ENCODE measurements at places on chromosomes 7 and 10.

DNA sequence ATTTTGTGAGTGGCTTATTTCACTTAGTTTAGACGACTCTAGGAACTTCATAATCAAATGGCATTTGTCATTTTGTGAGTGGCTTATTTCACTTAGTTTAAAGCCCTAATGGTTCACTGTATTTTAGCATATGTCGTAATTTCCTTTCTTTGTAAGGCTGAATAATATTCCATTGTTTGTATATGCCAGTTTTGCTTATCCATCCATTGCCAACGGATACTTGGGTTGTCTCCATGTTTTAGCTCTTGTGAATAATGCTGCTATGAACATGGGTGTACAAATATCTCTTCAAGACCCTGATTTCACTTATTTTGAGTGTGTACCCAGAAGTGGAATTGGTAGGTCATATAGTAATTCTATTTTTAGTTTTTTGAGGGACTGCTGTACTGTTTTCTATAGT lies 31.8 kb downstream of the DOCK1 start:
- DNase-seq, result no peak

- no peak for DNase-seq
Observed at GRCh38 chr7:143492799-143493739, 15.4 kb downstream of the TAS2R41 start.

- DNase-seq, result no peak
Observed at GRCh38 chr10:14405076-14406065, 74.6 kb upstream of the FRMD4A start.

DNA sequence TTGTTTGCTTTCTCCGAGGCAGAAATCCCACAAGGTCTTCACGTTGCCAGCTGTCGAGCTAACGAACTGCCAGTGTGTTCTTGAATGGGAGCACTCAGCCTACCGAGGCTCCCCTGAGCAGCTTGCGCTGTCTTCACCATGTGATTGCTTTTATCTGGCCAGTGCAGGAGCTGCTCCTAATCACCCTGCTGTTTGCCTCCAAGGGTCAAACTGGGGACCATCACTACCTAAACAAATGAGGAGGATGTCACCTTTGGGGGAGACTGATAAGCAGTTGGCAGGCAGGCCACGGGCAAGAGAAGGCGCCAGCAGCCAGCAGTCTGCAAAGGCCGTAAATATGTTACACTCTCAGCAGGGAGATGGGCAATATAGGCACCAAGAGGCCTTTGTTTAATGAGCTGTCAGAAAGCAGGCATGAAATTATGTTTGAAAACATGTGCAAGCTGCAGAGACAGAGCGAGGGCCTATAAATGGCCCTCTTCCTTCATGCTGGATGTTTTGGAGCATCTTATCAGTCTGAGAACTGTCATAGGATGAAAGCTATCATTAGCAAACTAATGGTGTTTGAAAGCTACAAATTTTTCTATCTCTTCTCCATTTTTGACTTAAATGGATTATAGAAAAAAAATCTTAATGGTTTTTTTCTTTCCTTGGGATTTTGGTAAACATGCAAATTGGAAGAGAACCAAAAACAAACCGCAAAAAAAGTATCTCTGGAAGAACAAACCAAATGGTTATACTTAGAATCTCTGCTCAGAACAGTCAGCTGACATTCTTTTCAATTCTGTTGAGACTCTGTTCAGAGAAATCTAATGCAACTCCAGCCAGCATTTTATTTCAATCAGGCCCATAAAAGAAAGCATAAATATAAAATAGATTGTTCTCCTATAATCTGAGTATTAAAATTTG lies 267.3 kb upstream of the NPVF start:
- DNase-seq, result no peak

- no peak for DNase-seq
Observed at GRCh38 chr10:17038627-17039026, 91.0 kb downstream of the CUBN start.

DNA sequence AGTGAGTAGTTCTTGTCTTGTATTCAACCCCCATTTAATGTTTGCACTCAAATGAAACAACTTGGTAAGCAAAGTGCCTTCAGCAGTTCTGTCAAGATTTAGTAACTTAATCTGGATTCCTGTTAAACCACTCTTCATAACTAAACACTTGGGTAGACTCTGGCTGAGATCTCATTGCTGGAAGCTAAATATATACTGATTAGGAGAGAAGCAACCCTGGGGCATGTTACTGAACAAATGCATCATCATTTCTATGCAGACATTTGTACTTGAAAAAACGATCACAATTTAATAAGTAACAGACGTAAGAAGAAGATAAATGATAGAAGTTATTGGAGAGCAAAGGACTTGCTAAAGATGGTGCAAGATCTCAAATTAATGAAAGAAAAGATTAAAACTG lies 308.4 kb upstream of the POM121L12 start:
- no peak for DNase-seq

DNA sequence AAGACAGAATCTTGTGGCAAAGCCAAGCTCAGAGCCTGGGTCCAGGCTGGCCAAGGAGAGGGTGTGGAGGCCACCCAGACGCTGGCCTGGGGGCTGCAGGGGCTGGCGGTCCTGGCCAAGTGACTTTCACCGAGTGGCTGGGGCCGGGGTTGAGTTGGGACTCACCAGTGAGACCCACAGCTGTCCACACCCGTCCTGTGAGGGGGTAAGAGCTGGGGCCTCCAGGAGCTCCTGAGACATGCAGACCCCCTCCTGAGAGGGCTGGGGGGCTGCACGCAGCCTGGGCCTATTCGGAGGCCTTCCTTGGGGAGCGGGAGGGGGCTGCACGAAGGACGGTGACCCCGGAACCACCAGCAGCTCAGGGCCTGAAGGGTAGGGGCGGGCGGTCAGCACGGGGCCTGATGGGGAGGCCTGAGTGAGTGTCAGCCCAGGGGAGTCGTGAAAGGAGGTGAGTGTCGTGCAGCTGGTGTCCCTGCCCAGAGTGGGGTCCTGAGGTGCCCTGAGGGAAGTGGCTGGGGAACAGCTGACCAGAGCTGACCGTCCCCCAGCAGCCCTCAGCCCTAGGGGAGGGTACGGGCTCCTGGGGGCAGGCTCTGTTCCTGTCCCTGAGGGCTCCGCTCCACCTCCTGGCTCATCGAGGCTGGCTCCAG lies 100.9 kb downstream of the FOXL3 start:
- DNase-seq, result no peak

DNA sequence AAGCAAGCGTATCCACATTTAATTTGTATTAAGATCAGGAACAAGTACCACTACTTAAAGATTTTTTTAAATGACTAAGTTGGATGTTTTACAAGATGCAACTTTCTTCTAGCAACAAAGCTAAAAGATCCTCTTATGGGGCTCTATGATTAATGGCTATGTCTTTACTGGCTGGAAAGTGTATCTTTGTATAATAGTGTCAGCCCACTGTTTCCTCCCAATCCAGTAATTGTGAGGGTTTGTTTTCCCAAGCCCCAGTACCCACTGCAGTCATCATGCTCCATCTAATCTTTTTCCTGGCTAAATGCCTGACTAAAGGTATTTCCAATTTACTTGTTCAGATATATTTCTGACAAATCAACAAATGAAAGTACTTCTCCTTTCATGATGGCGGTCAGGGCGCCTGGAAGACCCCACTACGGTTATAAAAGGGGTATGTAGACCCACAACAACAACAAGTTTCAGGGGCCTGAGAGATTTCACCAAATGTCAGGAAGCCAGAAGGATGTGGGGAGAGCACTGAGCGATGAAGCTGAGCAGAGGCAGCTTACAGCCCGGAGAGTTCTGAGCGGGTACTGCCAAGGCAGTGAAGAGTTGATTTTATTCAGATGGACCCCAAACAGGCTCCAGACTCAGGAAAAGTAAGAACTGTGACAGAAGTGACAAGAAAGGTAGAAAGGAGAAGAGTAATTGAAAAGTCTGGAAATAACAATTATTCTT lies 222.6 kb upstream of the KLF14 start:
- no peak for DNase-seq

DNA sequence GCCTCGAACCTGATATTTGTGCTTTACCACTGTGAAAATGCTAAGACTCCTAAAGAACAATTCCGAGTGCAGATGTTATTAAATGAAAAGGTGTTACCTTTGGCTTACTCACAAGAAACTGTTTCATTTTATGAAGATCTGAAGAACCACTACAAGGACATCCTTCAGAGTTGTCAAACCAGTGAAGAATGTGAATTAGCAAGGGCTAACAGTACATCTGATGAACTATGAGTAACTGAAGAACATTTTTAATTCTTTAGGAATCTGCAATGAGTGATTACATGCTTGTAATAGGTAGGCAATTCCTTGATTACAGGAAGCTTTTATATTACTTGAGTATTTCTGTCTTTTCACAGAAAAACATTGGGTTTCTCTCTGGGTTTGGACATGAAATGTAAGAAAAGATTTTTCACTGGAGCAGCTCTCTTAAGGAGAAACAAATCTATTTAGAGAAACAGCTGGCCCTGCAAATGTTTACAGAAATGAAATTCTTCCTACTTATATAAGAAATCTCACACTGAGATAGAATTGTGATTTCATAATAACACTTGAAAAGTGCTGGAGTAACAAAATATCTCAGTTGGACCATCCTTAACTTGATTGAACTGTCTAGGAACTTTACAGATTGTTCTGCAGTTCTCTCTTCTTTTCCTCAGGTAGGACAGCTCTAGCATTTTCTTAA lies 47.7 kb downstream of the MINPP1 start:
- no peak for DNase-seq

- no peak for DNase-seq
Observed at GRCh38 chr7:36667007-36667745, 57.1 kb downstream of the AOAH start.

- DNase-seq, result no peak
Observed at GRCh38 chr10:96978621-96979154, 146.6 kb downstream of the LCOR start.

DNA sequence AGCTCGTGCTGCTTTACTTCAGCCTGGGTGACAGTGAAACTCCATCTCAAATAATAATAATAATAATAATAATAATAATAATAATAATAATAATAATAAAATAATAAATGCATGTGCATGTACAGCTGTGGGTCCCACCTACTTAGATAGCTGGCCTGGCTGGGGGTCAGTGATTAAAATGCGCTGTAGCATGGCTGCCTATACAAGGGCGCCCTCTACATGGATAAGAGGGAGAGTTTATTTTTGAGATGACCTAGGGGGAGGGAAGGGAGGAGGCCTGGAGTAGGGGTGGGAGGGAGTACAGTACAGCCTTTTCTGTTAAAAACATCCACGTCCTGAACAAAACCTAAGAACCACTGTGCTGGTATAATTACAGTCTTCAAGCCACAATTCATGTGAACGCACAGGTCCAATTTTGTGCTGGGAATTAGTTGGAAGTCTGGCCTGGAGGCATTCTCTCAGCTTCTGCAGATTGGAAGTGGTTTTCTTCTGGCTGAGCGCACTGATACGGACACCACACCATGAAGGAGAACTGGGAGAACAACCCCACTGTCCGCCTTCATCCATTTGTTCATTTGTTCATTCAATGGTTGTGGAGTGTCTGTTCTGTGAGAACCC lies 146.5 kb downstream of the TMEM178B start:
- no peak for DNase-seq

DNA sequence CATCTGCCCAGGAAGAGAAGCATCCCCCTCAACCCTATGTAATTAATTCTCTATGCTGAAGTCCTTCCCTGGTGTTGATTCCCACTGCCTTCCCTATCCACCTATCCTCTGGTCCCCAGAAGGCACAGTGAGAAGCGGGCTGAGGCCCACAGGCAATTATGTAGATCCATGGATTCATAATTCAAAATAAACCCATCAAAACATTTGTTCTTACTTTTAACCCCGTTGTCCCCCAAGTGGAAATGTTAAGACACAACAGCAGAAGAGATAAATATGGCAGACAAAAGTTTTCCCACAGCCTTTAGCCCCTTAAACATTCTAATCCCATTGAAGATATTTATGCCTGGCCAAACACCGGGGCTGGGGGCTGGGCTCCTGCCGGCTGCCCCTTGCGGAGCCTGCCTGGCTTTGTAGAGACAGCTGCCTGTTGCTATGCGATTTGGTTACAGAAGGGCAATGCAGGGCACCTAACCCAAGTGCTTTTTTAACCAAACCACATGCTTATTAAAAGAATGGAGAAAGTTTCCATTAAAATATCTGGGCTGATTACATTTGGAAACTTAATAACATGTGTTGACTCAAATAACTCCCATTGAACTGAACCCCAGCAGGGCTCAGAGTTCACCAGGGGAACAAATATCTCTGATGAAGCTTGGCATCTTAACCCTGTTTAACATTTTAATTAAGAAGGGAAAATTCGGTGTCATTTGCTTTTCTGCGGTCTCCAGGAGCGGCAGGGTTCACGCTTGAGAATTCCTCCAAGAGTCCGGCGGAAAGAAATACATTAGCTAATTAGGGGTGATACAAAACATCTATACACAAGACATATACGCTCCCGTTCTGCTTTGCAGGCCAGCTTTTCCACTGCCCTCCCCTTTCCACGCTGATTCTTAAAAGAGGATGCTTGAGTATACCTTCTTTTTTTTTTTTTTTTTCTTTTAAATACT lies 110.8 kb upstream of the FGFR2 start:
- DNase-seq, result no peak

- DNase-seq, result no peak
Observed at GRCh38 chr7:130216750-130217149, 9.1 kb downstream of the SSMEM1 start.

GRCh38 chr10:3395041-3395440 lies 222.5 kb upstream of the PITRM1 start:
- DNase-seq, result no peak
